ENCODE measurements at places on chromosomes 3 and 15.

DNA sequence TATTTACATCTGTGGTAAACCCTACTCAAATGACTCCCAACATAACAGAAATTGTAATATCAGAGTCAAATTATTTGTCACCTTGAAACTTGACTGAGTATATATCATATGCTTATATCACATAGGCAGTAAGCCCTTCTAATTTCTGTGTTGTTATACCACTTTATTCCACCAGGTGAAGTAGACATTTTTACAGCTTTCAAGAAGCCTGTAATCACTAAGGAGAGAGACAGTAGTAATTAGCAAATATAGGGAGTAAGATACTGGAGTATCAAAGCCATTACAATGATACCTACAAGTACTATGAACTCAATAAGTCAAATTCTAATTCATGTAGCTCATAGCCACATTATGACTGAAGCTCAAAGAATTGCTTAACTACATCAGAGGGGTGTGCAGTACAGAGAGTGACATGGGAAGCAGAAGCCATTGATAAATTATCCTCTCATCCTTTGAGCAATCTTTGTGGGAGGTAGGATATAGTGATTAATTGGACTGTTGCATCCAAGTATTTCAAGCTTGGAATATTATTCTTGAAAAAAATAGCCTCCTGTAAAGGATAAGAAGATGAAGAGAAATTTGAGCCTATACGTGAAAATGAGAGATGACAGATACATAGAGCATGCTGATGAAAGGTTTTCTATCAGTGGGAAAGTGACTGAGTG lies 1005.9 kb downstream of the ZPLD1 start:
- H3K27me3 ChIP-seq, result no peaks in the 10 kb centered on the region
- no peaks in the 10 kb centered on the region for H3K4me1 ChIP-seq
- no peaks in the 10 kb centered on the region for H3K36me3 ChIP-seq
- DNase-seq, result no peak

- DNase-seq, result no peak
- H3K36me3 ChIP-seq, result no peaks in the 10 kb centered on the region
- no peak overlapping the region for H3K4me3 ChIP-seq
- no peak overlapping the region for H3K27ac ChIP-seq
- H3K4me1 ChIP-seq, result no peaks in the 10 kb centered on the region
- no peaks in the 10 kb centered on the region for H3K27me3 ChIP-seq
Observed at GRCh38 chr3:174636451-174636850, 222.7 kb upstream of the NAALADL2 start.

DNA sequence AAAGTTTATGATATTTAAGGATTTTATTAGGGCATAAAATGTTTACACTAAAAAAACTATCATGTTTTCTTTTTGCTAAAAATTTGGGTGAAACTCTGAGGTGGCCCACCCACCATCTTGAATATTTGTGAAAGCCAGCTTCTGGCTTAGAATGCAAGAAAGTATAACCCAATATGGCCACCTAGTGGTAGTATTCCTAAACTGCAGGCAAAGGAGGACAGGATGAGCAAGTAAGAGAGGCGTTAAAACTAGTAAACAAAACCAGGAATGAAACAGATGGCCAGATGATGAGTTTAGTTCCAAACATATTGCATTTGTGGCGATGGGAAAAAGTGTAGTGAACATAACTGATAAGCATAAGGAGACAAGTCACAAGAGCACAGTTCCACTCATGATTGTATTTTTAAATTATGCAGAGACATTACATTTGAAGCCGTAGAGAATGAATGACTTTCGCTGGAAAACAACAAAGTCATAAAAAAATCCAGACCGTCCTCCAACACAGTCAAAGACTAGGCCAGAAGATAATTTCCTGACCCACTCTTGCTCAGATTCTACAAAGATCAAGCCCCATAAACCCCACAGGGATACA lies 103.3 kb upstream of the PRTG start:
- H3K4me1 ChIP-seq, result no peaks in the 10 kb centered on the region
- peak; percentile 57 for DNase-seq
- H3K27ac ChIP-seq, result no peak overlapping the region
- peaks cover 7% of the 10 kb centered on the region for H3K36me3 ChIP-seq
- H3K4me3 ChIP-seq, result no peak overlapping the region

- no peaks in the 10 kb centered on the region for H3K27me3 ChIP-seq
- H3K4me1 ChIP-seq, result no peaks in the 10 kb centered on the region
- no peaks in the 10 kb centered on the region for H3K36me3 ChIP-seq
- no peak overlapping the region for H3K27ac ChIP-seq
- DNase-seq, result no peak
Observed at GRCh38 chr3:80983753-80984152, 777.7 kb downstream of the GBE1 start.

- peak; percentile 80 for DNase-seq
- no peak overlapping the region for H3K27ac ChIP-seq
- peak overlapping the region; percentile 81 for H3K4me3 ChIP-seq
- peaks cover 30% of the 10 kb centered on the region for H3K4me1 ChIP-seq
- peaks cover 53% of the 10 kb centered on the region for H3K27me3 ChIP-seq
Observed at GRCh38 chr15:39920510-39921273, 626 bp upstream of the GPR176 start.

- DNase-seq, result no peak
- peaks cover 9% of the 10 kb centered on the region for H3K36me3 ChIP-seq
- H3K27me3 ChIP-seq, result peaks cover 35% of the 10 kb centered on the region
- peaks cover 29% of the 10 kb centered on the region for H3K4me1 ChIP-seq
- H3K4me3 ChIP-seq, result peak overlapping the region; percentile 78
Observed at GRCh38 chr3:32237670-32238452, 619 bp upstream of the CMTM8 start.

DNA sequence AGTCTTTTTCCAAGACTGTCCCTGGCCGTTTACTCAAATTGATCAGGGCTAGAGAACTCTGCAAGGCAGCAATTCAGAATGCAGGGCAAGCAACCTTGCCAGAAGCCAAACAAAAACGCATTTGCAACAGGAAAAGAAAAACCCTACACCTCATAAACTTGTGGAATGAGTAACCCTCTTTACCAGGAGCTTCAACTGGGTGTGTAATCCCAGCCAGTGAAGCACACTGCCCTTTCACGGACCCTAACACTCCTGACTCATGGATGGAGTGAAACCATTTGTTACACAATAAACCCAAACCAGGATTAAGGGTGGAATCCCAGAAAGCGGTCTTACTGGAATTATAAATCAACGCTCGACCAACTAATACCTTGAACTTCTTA lies 14.8 kb upstream of the LDHAL6B start:
- H3K27ac ChIP-seq, result no peak overlapping the region
- H3K4me3 ChIP-seq, result no peak overlapping the region
- no peaks in the 10 kb centered on the region for H3K4me1 ChIP-seq
- no peak for DNase-seq
- H3K36me3 ChIP-seq, result peaks cover 6% of the 10 kb centered on the region

Data from activated naive CD4-positive, alpha-beta T cell treated with anti-CD3 and anti-CD28 coated beads, Interleukin-2, amount 10 ng/mL, durations not matched to agents 7 days and 5 days (primary cell).